ELF-1 (cell line): ENCODE measurements at places on chromosomes 7 and 10.
A peak's percentile ranks its signal among the peaks of the same experiment; 100 is the strongest.

DNA sequence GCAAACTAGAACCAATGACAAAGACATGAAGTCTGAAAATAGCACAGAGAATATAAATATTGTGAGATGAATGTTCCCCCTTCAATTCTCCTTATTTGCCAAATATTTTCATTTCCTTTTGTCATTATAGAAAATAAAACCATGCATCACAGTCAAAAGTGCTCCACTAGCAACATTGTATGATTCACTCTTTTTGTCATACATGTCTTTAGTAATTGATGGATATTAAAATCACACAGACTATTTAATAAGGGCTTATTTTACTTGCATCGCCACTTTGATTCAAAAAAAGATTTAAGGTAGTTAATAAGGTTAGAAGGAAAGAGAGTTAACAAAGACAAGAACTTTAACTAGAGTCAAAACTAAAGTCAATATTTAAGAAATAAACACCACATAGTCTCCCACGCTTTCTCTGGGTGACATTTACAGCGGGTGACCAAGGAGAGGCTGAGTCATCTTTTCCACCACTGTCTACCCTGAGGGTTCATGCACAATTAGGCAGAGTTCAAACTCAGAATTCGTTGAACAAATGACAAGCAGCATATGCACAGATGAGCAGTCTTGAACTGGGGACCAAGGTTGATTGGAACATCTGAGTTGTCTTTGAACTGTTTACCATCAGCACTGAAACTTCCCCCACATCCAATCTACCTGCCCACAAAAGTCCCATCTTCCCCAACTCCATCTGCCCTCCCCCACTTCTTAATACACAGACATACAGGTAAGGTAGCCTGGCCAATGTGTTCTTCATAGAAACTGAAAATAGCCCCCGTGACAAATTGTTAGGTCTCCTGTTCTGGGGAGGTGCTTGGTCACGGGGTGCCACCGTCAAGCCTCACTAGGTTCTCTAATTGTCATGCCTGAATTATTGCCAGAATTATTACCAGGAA is 42.5 kb downstream of the C7orf25 start:
- no peak for DNase-seq

DNA sequence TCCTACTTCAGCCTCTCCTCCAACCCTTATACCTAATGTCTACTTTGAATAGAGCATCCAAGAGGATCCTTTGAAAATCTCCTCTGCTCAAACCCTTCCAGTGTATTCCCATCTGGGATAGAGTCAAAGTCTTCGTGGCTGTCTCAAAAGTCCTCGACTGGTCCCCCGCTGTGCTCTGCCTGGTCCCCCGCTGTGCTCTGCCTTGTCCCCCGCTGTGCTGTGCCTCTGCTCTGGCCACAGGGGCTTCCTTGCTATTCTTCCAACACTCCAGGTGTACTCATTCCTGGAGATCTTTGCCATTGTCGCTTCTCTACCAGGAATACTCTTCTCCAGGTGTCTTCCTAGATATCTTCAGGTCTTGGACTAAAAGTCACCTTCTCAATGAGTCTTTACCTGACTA is 36.1 kb upstream of the COMMD3 start:
- peak; percentile 26 for DNase-seq

GRCh38 chr10:74047304-74047703 is 49.4 kb downstream of the VCL start:
- no peak for DNase-seq

- DNase-seq: no peak
Observed at GRCh38 chr7:33748793-33749192, 156.5 kb upstream of the BMPER start.

DNA sequence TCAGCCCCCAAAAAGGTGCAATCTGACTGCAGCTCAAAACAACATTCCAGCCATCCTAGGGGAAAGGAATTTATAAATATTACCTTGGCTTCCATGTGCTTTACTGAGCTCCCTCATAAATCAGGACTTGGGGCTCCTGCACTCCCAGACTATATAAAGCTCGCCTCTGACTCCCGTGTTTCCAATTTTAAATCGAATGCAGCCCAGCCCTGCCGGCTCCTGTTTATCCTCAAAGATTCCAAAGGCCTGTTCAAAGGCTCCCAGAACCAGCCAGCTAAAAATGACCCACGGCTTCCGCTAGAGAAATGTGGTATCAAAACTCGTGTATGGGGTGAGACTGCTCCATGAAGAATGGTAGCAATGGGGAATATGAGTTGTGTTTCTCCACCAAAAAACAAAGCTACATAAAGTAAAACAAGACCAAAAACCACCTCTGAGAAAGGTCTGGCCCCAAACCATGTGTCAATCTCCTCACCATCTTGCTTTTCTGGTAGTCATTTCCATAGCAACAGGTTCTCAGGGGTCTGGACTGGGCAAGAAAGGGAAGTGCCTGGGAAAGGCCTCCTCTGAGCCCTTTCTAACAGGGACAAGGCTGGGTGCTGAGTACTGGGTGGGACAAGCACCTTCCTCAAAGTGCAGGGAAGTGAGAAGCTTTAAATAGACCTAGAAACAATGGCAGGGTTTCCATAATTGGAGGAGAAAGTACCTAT is 5.1 kb downstream of the CALML3 start:
- no peak for DNase-seq

GRCh38 chr7:87111877-87112276 is 40.4 kb upstream of the DMTF1 start:
- DNase-seq: no peak

DNA sequence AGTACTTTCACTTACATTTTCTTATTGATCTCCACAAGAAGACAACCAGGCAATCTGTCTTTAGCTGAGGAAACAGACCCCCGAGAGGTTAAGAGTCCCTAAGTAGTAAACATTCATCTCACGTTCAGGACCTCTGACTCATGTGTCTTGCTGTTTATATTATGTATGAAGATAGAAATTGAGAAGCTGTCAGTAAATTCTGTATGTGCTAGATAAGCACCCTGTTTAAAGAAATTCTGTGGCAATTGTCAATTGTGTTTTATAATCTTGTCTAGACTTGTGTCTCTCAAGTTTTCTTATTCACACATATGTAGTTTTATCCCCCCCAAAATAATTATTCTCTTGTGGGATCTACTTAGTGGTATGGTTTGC is 14.5 kb downstream of the ADK start:
- no peak for DNase-seq

- no peak for DNase-seq
Observed at GRCh38 chr10:33365871-33366411, 31.5 kb upstream of the NRP1 start.

DNA sequence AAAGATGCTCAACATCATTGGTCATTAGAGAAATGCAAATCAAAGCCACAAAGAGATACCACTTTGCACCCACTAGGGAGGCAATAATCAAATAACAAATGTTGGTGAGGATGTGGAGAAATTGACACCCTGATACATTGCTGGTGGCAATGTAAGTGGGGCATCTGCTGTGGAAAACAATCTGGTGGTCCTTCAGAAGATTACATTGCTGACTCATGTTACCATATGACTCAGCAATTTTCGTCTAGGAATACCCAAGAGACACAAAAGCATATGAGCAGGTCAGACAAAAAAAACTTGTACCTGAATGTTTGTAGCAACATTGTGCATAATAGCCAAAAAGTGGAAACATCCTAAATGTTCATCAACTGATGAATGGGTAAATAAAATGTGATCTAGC is 4.9 kb upstream of the CLDN3 start:
- no peak for DNase-seq

DNA sequence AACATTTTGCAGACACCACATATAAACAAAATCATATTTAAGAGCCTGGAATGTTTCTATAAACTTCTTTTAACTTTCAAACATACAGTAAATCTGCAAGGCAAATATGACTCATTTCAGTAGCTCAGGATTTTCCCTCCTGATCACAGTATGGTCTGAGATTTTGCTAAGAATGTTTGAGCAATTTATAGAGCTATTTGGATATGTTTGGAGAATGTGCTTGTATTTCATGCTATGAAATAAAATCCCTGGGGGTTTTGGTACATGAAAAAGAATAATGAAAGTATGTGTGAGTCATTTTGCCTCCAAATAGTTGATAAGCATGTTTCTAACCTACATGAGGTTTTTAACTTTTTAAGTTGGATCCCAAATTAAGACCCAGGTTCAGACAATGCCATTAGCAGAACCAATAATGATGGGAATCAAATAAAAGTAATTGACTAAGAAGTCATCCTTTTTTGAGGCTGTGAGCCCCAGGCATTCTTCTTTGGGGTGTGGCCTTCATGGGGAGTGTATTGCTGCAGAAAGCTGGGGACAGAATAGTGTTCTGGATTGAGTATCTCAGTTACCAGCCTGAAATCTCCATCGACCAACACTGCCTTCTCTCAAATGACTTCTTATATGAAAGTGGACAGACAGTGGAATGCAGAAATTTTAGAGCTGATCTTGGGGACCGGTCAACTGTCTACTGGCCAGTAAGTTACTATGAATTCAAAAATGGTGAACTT is 66.1 kb upstream of the AGBL3 start:
- DNase-seq: no peak

DNA sequence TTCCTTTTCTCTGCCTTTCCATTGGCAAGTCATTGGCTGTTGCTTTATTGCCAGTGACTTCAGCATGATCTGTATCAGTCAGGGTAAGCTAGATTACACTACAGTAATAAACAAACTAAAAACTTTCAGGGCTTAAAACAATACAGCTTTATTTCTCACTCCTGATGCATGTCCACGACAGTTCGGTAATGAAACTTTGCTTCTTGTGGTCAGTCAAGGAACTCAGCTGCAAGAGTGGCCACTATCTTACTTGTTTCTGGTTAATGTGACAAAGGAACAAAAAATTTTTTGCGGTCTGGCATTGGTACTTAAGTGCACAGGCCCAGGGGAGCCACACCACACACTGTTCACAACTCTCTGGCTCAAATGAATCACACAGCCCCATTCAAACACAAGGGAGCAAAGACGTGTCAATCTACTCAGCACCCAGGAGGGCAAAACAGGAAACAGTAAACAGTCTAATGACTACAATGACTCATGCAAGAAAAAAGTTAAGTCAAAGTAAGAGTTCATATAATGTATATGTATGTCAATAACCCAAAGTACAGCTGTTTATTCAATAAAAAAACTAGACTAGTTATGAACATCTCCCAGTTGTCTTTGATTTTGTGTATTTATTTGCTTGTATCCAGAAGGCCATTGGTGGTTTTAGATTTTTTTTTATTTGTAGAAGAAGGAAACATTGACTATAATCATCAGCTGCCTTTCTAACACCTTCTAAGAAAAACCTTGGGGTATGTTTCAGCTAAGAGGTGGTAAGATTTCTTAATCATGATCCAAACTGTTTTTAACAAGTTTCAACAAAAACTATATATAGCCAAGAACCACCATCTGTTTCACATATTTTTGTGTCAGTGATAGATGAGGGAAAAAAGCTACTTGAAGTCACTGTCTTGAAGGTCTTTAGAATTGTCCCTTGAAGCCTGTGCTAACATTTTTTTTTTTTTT is 134.4 kb upstream of the FAM3C start:
- DNase-seq: peak; percentile 57

- DNase-seq: no peak
Observed at GRCh38 chr7:123622660-123623386, 21.2 kb downstream of the ASB15 start.

GRCh38 chr10:29920408-29921070 is 138.8 kb downstream of the JCAD start:
- no peak for DNase-seq

DNA sequence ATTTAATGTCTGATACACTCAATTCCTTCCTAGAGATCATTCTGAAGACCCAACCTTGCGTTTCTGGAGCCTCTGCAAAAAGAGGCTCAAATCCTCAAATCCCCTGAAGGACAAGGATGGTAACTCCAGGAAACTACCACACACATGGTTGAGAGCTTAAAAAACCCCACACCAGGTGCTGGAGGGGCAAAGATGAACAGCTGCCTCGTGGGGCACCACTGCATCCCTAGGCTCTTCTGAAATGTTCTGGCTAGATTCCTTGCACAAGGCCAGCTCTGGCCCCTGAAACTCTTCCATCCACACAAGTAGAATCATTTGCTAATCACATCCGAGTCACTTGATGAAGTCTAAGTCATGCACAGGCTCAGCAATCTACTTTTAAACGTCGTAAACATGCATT is 286.6 kb downstream of the ELMO1 start:
- DNase-seq: no peak

DNA sequence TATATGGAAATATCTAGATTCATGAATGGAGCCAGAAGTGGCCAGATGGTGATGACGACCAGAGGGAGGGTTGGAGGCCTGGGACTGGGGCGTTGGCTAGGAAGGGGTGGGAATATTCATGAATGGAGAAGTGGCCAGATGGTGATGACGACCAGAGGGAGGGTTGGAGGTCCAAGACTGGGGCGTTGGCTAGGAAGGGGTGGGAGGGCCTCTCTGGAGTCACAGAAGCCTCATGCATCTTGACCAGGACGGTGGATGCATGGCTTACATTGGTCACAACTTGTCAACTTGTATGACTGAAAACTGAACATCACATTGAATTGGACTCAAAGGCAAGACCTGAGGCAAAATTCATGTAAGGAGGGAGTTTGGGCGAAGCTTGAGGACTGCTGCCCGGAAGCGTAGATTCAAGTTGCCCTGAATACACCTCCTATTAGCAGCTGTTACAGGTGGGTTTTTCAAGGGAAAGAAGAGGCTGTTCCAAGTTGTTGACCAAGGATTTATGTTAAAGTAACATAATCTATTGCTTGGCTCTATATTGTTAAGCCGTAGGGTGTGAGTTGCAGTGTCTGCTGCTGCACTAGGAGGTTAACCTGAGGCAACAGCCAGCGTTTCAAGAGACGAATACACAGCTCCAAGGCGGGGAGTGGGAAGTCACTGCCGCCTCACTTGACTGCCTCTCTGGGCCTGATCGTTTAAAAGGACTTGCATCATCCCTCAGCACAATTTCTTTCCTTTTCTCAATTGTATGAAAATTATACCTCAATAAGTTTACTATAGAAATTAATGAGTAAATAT is 55.1 kb upstream of the FAM20C start:
- no peak for DNase-seq

DNA sequence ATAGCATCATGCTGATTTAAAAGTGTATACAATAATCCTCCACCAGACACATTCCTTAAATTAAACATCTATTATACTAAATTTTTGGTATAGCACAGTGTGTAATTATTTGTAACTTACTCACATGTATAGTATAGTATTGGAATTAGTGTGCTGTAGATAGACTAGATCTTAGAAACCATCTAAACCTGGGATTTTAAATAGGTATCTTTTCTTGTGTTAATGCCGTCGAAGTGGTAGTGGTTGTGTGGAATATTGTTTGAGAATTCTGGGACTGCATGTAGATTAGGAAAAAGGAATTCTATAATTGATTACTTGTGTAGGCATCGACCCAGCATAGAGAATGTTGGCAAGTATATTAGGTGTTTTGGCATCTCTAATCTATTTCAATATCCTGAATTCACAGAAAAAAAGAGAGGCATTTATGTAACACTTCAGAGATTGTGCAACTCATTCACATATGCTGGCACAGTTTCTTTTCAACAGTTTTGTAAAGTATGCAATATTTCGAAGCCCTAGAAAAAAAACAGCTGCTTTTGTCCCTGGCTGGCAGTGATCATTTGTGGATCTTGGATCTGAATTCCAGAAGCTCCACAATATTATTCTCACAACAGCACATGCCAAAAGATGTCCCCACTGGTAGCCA is 145.5 kb upstream of the AGR3 start:
- DNase-seq: no peak

- DNase-seq: no peak
Observed at GRCh38 chr7:154960063-154960790, 42.7 kb downstream of the PAXIP1 start.

GRCh38 chr10:34116681-34117271 is 698.3 kb downstream of the PARD3 start:
- no peak for DNase-seq

GRCh38 chr7:38168890-38169570 is 9.0 kb upstream of the STARD3NL start:
- no peak for DNase-seq
